ENCODE measurements at places on chromosomes 7 and 10.
A peak's percentile ranks its signal among the peaks of the same experiment; 100 is the strongest.

DNA sequence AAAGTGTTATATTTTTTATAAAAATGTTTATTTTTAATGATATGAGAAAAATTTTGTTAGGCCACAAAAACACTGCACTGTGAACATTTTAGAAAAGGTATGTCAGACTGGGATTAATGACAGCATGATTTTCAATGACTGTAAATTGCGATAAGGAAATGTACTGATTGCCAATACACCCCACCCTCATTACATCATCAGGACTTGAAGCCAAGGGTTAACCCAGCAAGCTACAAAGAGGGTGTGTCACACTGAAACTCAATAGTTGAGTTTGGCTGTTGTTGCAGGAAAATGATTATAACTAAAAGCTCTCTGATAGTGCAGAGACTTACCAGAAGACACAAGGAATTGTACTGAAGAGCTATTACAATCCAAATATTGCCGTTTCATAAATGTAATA, 64.8 kb upstream of the CAPZA2 start:
- no peak for DNase-seq

DNA sequence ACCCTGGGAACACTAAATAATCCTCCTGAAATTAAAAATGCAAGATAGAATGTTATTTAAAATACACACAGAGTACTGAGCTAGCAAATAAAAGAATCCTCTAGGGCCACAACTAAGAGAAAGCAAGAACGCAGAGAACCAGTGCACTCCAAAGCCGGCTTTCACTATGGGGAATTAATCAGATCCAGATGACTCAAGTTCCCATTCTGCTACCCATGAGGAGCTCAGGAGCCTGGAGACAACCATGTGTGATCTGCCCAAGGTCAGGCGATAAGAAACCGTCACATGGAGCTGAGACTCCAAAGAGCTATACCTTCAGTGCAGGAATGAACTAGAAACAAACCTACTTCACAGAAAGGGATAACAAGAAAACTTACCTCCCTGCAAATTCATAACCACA, 19.5 kb upstream of the CYREN start:
- no peak for DNase-seq

DNA sequence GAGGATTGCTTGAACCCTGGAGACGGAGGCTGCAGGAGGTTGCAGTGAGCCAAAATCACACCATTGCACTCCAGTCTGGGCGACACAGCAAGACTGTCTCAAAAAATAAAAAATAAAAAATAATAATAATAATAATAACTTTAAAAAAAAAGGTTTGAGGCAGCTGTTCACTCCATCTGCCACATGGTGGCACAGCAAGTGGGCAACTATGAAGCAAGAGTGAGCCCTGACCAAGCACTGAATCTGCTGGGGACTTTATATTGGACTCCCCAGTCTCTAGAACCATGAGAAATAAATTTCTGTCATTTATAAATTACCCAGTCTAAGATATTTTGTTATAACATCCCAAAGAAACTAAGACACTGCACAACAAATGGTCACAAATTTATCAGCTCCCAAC, 14.6 kb upstream of the BRI3 start:
- no peak for DNase-seq

GRCh38 chr7:151017953-151018420, 6.3 kb downstream of the ATG9B start:
- DNase-seq, result peak; percentile 63

DNA sequence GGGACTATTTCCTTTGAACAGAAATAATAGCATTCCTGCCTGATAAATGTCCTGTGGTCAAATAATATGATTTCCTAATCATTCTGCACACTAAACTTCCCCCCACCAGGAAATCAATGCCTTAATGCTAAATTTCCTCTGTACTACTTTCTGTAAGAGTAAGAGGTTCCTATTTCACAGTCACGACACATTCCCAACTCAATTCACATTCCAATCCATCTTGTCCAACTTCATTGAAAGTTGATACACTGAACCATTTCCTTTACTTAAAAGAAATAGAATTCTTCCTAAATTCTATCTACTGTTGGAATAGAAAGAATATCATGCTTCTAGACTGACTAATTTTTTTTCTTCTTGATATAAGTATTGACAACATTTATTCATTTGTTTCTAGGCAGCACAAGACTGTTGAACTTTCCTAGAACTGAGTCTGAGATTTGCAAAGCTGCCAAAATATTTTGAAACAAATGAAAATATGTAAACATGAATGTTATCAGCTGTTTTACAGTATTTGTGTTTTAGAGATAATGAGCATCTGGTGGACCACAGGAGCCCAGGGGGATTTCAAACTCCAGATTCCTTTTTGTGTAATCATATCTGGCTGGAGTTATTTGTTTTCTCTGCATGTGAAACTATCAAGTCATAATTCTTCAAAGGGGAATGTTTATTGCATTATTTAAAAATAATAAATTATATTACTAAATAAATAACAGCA, 121.5 kb downstream of the TPST1 start:
- DNase-seq, result peak; percentile 36

DNA sequence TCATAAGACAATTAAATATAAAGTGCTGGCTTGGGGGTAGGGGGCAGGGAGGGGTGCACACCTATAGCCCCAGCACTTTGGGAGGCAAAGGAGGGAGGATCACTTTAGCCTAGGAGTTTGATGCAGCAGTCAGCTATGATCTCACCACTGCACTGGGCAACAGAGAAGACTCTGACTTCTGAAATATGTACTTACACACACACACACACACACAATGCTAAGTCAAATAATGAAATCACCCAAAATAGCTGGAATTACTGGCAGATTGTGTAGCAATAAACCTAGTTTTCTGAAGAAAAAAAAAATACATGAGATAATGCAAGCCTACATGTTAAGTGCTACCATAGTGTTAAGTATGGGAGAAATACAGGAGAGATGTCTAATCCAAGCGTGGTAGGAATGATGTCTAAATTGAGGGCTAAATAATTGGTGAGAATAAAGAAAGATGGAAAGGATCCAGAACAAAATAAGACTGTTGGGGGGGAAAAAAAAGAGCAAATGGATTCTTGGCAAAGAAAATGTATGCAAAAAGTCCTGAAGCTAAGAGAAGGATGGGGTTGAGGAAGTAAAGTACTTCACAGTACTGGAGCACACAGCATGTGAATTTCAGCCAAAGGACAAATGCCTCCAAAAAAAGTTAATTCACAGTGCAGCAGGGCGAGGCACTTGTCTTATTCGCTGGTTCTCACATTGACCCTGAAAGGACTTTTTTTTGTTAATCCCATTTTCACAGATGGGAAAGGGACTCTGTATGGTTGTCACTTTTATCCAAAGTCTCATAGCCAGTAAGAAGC, 73.9 kb downstream of the IGF2BP3 start:
- no peak for DNase-seq

GRCh38 chr7:38409531-38409930, 136.1 kb upstream of the TARP start:
- no peak for DNase-seq

DNA sequence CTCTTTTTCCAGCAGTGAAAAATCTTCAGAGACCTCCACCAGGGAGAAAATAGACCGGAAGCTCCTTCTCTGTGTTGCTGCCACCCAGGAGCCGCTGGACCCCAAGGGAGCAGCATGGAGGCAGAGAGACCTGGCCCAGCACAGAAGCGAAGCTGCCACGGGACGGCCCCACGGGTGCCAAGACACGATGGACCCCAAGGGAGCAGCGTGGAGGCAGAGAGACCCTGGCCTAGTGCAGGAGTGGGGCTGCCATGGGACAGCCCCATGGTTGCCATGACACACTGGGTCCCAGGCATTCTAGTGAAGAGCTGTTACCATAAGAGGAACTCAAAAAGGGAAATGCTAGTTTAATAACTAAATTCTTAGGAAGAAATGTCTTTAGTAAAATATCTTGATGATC, 186.3 kb downstream of the PTPRN2 start:
- no peak for DNase-seq

- DNase-seq, result no peak
Observed at GRCh38 chr10:22317076-22317370, 835 bp downstream of the COMMD3 start.

DNA sequence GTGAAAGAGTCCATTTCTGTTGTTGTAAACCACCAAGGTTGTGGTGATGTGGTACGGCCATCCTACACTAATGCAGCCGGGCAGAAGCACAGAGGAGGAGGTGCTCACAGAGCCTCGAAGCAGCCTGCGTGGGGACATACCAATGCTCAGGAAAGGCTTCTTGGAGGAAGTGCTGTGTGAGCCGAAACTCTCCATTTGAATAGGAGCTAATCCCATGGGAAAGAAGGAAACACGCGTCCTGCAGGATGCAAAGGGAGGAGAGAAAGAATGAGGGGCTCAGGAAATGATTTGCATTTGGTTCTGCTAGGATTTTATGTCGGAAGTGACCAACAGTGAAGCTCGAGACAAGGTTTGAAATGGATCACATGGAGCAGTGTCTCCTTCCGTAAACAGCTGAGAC, 477.9 kb upstream of the ANKRD30A start:
- no peak for DNase-seq
